ENCODE measurements at places on chromosomes 1 and 21. TPM values are rescaled to one million over a fixed set of nuclear protein-coding genes. Genes with fewer than 3 reads are reported as not detected.

RSPO1 gene
- not detected for total RNA-seq

FAM43B gene
- total RNA-seq: 0.52 TPM

RIPPLY3 gene
- total RNA-seq: 0.37 TPM

H6PD gene
- 37.0 TPM for total RNA-seq

LCE2C gene
- total RNA-seq: not detected

ARV1 gene
- total RNA-seq: 20.4 TPM

DNA sequence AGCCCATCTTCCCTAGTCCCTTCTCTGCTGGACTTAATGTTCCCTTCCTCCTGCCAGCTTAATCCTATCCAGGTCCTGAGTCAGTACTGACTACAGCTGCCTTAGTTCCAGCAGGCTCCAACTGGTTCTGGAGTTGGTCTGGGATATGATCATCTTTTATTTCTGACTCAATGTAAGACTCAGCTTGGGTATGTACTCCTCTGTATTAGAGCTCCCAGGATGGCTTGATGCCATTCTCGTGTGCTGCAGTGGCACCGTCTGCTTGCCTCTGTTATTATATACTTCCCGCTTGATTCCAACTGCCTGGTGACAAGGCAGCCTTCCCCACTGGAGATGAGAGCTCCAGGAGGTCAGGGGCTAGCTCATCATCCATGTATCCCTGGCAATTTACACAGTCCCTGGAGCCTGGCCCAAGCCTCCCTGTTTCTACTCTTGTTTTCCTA, 164.4 kb upstream of the DPT start:
- no peak for DNase-seq

DNA sequence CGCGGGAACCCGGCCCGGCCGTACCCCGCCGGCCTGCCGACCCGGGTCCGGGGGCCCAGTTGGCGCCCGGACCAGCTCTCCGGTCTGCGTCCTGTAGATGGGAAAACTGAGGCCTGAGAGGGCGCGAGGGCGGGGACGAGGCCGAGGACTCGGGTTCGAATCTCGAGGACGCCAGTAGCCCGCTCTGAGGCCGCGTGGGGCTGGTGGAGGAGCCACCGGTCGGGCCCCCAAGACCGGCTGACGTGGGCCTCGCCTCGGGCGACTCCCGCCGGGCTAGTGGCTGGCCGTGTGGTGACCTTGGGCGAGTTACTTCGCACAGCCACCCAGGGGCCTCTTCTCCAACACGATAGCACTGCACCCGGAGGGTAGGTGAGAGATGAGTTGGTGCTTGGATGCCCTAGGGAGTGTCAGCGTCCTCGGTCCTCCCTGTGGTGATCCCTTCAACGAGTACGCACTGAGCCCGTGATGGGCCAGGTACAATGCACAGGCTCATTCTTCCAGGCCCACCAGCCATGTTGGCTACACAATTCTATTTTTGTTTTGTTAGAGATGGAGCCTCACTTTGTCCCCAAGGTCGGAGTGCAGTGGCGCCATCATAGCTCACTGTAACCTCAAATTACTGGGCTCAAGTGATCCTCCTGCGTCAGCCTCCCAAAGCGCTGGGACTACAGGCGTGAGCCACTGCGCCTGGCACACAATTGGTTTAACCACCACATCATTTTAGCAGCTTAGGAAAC, 404 bp upstream of the SCMH1 start:
- peak; percentile 88 for DNase-seq

- DNase-seq: no peak
Measured at GRCh38 chr1:86202552-86203340, 46.2 kb upstream of the COL24A1 start.
